Upper lobe of right lung (tissue), 1 donor: ENCODE measurements at places on chromosomes 2 and 18. TPM values are rescaled to one million over a fixed set of nuclear protein-coding genes. Genes with fewer than 3 reads are reported as not detected.
A peak's percentile ranks its signal among the peaks of the same experiment; 100 is the strongest.

Gene C2orf15
- 1.1 TPM for total RNA-seq

DNA sequence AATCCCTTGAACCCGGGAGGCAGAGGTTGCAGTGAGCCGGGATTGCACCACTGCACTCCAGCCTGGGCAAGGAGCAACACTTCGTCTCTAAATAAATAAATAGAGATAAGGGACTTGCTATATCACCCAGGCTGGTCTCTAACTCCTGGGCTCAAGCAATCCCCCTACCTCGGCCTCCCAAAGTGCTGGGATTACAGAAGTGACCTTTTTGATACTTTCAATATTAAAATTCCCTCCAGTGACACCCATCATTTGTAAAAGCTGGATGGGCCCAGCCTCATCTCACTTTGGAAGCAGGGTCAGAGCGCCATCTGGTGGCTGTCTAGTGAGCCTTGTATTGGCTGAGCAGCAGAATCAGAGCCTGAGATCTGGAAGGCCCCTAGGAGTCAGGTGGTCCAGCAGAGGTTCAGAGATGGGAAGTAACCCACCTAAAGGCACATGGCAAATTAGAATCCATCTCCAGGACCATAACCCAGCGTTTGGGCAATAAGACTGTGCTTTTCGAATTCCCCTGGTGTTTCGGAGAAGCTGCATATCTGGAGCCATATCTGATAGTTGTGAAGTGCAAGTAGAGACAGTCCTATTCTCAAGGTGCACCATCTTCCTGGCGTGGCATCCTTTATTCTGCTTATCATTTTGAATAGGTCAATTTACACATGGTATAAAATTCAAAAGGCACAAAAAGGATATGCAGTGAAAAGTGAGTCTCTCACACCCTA lies 18.3 kb upstream of the SLC35F6 start:
- H3K27ac ChIP-seq, result no peak overlapping the region
- H3K36me3 ChIP-seq, result no peaks in the 10 kb centered on the region
- H3K27me3 ChIP-seq, result no peaks in the 10 kb centered on the region

Gene GYPC
- 76.7 TPM for total RNA-seq

Gene TMEFF2
- not detected for total RNA-seq

DNA sequence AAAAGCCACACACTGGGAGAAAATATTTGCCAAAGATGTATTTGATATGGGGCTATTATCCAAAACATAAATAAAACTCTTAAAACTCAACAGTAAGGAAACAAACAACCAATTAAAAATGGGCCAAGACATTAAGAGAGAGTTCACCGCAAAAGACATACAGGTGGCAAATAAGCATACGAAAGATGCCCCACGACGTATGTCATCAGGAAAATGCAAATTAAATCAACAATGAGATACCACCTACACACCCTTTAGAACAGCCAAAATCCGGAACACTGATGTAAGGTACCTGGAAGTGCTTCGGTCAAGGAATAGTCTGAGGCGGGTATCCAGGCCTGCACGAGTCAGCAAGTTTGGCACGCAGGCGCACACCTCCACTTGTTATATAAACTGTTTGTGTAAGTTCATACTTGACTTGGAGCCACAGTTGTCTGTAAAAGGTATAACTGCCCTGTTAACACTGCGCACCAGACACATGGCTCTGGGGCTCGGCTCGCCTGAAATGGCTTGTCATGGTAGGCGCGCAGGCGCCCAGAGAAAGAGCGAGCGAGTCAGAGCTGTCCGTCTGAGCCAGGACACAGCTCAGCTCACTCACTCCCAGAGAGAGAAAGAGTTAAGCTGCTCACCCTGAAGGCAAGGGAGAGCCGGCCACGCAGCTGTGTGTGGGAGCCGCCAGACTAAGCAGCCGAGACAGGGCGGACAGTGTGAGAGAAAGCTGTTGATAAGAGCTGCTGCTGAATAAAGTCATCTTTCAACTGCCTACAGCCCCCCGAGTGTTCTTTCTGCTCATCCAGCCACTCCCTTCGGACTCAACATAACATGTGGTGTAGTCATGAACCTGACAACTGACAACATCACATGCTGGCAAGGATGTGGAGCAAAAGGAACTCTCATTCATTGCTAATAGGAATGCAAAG lies 87.3 kb downstream of the HNRNPLL start:
- peak; percentile 85 for DNase-seq
- H3K27me3 ChIP-seq, result no peaks in the 10 kb centered on the region
- H3K36me3 ChIP-seq, result no peaks in the 10 kb centered on the region
- peak overlapping the region; percentile 78 for H3K27ac ChIP-seq

GRCh38 chr2:127386246-127386645 lies 1.5 kb downstream of the MAP3K2 start:
- H3K27me3 ChIP-seq, result no peaks in the 10 kb centered on the region
- peak overlapping the region; percentile 82 for H3K4me3 ChIP-seq
- H3K36me3 ChIP-seq, result no peaks in the 10 kb centered on the region
- H3K4me1 ChIP-seq, result peaks cover 18% of the 10 kb centered on the region
- no peak for DNase-seq
